ENCODE measurements at places on chromosomes 7 and 10. TPM values are rescaled to one million over a fixed set of nuclear protein-coding genes. Genes with fewer than 3 reads are reported as not detected.

CYP2W1 gene
- not detected for total RNA-seq

SPDYE8 gene
- not detected for total RNA-seq

CCZ1B gene
- 103 TPM for total RNA-seq

DNA sequence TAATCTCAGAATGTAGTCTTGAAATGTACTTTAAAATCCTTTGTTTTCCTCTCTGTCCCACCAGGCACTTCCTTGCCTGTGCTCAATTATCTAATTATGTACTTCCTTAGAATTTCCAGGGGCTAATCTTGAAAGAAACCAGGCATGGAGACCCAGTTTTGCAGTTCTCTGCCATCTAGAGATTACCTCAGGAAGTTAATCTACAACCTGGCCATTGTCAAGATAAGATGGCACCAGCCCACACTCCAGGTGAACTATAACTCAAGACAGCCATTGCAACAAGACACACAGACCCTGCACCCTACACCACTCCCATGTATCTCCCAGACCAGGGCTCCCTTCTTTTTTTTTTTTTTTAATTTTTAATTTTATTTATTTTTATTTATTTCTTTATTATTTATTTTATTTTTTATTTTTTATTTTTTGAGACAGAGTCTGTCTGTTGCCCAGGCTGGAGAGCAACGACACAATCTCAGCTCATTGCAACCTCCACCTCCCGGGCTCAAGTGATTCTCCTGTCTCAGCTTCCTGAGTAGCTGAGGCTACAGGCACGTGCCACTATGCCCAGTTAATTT lies 85.9 kb upstream of the TRIM24 start:
- DNase-seq: no peak

DNA sequence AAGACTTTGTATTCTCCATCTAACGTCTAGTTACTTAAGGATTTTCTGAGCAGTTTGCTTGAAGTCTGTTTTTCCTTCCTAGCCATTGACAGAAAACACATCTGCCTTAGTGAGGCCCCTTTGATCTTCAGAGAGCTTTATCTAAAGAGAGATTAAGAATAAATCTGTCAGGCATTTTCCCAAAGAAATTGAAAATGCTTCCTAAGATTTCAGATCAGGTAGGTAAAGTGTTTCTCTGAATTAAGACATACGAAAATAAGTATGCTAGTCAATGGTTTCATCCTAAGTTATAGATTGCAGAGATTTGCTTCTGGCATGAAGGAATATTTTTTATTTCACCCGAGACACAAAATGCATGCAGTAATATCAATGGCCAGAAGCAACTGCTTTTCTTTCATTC lies 168.6 kb downstream of the SDK1 start:
- no peak for DNase-seq

DNA sequence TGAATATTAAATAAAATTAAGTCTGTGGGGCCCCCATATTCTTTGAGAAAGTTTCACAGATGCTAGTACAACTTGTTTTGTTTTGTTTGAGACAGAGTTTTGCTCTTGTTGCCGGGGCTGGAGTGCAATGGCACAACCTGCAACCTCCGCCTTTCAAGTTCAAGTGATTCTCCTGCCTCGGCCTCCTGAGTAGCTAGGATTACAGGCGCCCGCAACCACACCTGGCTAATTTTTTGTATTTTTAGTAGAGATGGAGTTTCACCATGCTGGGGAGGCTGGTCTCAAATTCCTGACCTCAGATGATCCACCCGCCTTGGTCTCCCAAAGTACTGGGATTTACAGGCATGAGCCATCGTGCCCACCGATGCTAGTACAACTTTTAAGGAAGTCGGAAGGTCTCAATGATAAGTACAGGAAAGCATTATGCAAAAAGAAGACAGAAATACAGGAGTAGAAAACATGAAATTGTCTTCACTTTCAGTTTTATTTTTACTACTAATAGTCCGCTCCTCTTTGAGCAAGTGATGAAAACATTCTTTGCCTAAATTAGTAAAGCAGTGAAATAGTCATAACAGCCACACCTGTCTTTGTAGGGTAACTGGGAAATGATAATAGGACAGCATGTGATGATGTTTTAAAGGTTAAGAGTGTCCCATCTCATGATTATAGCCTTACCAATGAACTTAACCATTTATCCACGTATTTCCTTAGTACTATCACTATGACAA lies 147.5 kb downstream of the SEMA3D start:
- no peak for DNase-seq

- peak; percentile 79 for DNase-seq
Observed at GRCh38 chr7:152464312-152465118, 28.7 kb upstream of the KMT2C start.

DNA sequence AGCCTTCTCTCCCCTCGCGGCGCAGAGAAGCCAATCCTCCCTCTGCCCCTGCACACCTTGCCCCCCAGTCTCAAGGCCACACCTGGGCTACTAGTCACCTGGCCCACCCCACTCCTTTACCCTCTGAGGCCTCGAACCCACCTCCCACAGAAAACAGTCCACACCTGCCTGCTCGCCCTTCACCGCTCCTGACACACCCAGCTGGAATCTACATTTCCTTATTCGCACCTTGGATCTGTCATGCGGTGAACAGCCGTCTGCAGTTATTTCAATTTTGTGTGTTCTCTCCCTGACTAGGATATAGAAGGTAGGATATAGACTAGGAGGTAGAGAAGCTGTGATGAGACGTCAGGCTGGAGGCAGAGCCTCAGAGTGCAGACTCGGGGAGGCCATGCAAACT lies 29.4 kb downstream of the SMKR1 start:
- no peak for DNase-seq

- DNase-seq: no peak
Observed at GRCh38 chr7:30799976-30800661, 28.9 kb downstream of the MINDY4 start.

- no peak for DNase-seq
Observed at GRCh38 chr10:74778436-74779094, 47.8 kb upstream of the KAT6B start.

DNA sequence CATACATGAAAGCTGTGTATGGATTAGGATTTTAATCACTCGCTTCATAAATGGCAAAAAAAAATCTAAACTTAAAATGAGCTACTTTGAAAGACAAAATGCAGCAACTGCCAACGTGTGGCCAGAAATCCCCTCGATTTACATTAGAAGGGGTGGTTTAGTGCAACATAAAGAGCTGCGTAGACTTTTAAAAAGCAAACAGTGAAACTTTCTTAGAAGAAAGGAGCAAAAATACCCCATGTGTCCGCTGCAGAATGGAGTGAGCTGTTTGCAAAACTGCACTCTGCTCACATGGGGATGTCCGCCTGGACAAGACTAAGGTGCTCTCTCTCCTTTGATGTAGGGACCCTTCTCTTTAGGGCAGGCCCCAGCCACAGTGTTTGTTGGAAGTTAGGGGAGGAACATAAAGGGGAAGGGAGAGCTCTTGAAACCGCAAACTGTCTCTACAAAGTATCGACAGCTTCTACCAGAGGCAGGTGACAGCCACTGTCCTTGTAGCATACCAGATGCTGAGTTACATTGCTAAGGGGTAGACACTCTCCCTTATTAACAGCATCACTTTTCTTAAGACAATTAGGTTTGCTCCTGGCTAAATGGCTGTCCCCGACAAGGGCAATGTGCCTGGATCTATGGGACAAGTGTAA lies 528.1 kb downstream of the KCNMA1 start:
- DNase-seq: no peak

DNA sequence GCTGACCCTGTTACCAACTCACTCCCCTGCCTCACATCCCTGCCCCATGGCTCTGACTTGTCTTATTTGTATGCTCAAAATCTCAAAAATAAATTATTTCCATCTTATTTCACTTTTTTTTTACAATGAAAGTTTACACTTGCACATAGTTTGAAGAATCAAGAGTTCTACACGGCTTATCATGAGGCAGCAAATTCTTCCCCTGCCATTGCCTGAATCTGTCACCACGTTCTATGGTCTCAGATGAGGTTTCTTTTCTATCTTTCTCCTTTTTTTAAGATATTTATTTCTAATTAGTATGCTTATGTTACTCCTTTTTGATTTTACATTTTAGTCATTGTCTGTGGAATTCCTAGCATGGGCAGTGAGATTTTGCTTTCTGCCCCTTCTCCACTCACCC lies 28.4 kb downstream of the ARHGAP22 start:
- DNase-seq: no peak

DNA sequence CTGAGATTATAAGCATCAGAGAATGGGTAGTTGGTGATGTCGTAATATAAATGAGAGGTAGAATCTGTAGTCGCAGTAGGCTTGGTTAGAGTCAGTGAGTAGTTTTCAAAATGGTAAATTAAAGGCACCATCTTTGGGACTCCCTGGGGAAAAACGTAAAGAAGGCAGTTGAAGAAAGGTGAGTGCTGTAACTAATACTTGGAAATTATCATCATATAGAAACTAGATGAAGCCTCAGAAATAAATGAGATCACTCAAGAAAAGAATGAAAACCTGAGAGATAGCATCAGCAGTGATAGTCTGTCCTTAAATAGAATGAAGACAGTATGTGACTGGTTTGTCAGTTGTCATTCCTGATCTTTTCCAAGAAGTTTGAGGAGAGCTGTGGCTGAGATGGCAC lies 23.8 kb downstream of the PALS2 start:
- DNase-seq: no peak

DNA sequence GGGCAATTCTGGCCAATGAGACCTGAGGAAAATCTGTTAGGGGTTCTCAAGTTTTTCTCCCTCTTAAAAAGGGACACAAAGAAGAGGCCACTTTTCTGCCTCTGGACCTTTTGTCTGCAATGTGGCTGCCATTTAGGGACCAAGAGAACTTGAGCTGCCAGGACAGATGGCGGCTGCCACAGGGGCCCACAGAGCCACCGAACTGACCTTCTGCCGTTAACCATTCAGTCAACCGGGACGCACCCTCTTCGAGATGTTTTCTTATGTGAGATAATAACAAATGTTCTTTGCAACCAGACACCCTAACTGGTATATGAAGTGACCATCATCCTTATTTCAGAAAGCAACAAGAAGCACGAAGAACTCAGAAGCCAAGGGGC lies 29.2 kb downstream of the GSDME start:
- DNase-seq: no peak

DNA sequence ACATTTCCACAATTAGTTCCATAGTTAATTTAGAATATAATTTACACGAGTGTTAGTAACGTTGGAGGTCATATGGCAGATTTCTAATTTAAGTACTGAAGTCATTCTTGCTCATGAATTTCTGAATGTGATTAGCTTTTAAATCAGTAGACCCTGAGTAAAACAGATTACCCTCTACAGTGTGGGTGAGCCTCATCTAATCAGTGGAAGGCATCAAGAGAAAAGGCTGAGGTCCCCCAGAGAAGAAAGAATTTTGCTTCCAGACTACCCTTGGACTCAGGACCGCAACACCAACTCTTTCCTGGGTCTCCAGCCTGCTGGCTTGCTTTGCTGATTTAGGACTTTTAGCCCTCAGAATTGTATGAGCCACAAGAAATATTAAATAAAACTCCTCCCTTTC lies 33.2 kb downstream of the IFT22 start:
- no peak for DNase-seq

Measured in natural killer cell (primary cell).